ENCODE measurements at places on chromosomes 2 and 18.

GRCh38 chr2:104860451-104860790 lies 6.5 kb downstream of the POU3F3 start:
- DNase-seq = no peak

GRCh38 chr2:121074293-121074932 lies 210.6 kb downstream of the TFCP2L1 start:
- no peak for DNase-seq

DNA sequence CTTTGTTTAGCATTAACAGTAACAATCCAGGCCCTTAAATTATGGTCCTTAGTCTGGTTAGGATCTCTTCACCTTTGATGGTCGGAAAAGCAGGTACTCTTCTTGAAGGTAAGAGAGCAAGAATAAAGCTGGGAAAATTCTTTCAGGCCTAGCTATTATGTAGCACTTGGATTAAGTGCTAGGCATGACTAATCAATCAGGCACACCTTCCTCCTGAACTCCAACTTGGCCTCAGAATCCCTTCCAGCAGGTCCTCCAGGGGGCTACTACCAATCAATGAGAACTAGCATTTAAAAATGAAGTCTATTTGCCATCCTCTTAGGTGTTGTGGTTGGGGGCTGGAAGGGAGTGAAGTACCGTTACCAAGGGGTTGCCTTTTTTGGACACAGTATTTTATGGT lies 3.7 kb downstream of the SMYD1 start:
- no peak for DNase-seq

GRCh38 chr2:223460209-223460608 lies 142.0 kb downstream of the SCG2 start:
- no peak for DNase-seq

- no peak for DNase-seq
Observed at GRCh38 chr18:35610724-35611123, 29.2 kb downstream of the GALNT1 start.

DNA sequence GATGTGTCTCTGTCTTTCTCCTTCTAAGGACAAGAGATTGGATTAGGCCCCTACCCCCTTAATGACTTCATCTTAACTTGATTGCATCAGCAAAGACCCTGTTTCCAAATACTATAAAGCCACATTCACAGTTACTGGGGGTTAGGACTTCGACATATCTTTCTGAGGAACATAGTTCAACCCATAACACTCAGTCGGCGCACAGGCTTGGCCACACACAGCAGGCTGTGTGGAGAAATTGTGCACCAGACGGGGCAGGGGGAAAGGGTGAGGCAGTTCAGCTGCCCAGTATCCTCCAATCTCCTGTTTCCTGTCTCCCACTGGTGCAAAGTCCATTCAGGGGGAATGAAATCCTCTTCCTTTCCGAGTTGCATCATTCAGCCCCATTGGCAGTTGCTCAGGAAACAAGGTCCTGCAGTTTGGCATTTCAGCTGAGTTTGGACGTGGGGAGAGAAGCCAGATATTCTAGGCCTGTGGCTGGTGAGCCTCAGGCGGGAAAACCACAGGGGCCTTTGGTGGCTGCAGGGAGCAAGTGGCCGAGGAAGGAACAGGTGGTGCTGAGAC lies 9.4 kb upstream of the RAPGEF4 start:
- DNase-seq = no peak

- no peak for DNase-seq
Observed at GRCh38 chr2:240187989-240188590, 47.6 kb upstream of the OTOS start.

DNA sequence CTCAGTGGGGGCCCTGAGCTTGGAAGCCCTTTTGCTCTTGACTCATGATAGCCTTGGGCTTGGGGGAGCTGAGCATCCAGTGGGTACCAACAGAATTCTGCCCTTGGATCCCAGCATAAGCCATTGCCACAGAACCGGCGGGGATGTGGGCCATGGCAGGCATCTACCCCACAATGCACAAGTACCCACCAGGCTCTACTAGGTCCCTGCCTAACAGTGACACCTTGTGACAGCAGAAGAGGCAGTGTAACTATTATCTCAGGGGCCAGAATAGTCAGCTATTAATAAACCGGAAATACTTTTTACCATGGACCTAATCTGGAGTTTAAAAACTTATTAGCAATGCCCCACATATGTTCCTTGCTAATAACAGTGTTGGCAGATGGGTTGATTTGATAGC lies 397.2 kb downstream of the TMEM182 start:
- DNase-seq = no peak

DNA sequence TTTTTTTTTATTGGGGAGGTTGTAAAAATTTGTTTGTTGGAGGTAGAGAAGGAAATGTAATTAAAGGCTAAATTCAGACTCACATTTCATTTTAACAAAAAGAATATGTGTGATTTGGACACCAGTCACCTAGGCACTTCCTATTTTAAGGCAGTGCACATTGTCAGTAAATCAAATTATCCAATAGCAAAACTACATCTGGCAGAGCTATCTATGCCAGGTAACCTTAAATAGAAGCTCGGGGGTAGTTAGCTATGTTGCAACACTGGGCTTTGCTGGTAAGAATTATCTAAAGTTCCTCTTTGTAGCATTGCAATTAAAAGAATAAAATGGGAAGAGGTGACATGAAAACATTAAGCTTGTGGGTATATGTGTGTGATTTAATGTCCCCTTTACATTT lies 1064.4 kb upstream of the ZEB2 start:
- no peak for DNase-seq

- DNase-seq = no peak
Observed at GRCh38 chr18:75139226-75139911, 69.6 kb downstream of the PTGR3 start.

DNA sequence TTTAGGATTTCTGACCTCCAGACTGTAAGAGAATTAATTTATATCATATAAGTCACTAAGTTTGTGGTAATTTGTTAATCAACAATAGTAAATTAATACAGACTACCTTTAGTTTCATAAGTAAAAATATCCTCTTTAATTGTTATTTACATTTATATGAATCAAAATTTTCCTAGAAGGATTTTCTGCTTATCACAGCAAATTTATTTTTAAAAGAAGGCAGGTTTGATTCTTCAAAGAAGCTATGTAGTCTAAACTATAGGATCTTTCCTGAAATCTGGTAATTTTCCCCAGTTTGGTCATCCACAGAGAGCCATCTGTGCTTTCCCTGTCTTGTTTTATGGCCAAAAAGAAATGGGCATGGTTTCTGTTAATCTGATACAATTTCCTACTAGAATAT lies 13.1 kb upstream of the VRK2 start:
- DNase-seq = no peak

DNA sequence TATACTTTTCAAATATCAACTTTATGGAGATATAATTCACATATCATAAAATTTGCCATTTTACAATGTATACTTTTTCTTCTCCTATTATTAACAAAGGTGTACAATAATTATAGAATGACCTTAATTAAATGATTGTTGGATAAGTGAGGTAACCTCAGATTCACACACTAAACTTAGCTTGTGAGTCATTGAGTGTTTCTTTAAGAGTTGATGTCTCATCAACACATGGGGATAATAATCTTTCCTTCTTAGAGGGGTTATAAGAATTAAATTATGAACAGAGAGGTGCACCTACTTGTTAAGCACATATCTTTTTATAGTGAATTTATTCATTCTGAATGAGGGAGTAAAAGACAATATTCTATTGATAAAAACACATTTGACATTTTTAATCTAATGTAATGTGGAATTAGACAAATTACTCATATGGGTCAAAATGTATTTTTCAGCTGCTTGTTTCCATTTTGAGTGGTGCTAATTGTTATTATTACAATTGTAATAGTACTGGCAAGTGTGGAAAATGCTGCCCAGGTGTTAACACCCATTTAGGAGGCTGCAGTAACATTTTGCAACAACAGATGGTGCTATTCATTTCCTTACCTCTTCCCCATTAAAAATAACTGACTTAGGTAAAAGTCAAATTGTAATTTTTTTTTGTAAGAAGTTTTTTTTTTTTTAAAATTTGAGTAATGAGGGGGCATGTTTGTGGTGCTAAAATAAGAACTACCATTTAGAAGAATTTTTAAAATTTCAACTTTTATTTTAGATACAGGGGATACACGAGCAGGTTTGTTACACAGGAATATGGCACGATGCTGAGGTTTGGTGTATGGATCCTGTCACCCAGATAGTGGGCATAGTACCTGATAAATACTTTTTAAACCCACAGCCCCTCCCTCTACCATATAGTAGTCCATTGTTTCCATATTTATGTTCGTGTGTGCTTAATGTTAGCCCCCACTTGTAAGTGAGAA lies 32.1 kb upstream of the DYNAP start:
- no peak for DNase-seq

DNA sequence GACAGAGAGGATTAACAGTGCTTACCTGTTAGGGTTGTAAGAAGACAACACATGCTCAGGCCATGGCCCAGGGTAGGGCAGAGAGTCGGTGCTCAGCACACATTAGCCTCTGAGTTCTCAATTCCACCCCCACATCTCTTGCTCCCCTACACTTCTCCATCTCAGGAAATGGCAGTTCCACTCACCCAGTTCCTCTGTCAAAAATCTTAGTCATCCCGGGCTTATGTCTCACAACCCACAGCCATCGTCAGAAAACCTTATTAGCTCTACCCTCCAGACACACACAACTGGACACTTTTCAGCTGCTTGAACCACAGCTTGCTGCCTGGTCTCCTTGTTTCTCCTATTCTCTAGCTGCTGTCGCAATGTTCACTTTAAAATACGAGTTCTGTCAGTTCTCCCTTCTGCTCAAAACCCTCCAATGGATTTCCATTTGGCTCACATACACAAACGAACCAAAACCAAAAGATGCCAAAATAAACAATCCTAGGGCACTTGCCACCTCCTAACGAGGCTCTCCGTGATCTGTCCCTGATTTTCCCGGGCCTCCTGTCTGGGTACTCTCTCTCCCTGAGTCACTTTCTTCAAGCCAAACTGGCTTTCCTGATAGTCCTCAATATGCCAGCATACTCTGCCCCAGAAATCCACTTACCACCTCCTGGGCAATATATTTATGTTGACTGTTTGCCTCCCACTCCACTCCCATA lies 89.7 kb downstream of the KCTD1 start:
- no peak for DNase-seq

- DNase-seq = no peak
Observed at GRCh38 chr18:34867520-34867919, 157.4 kb downstream of the DTNA start.

- DNase-seq = no peak
Observed at GRCh38 chr2:176536439-176537133, 267.3 kb downstream of the MTX2 start.

GRCh38 chr2:25341753-25342371 lies at the start of gene DNMT3A:
DNMT3A (minus strand) TSS chr2:25341925; CDS start chr2:25313984, 27,941 bp downstream.
- DNase-seq = peak; percentile 55

DNA sequence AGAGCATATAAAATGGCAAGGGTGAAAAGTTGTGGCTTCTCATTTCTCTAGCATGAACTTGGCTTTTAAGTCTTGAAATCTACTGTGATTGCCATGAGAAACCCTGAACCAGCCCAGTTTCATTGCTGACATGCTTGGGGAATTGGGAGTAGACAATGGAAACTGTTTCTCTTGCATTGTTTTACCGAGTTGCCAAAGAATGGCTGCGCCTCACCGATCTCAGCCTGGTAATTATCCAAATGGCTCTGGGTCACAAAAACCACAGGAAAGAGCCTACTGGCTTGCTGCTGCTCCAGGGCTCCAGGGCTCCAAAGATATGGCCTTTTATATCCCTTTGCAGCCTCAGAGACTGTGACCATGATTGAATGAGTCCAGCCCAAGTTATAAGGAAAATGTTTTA lies 310.4 kb upstream of the NT5C1B start:
- no peak for DNase-seq

DNA sequence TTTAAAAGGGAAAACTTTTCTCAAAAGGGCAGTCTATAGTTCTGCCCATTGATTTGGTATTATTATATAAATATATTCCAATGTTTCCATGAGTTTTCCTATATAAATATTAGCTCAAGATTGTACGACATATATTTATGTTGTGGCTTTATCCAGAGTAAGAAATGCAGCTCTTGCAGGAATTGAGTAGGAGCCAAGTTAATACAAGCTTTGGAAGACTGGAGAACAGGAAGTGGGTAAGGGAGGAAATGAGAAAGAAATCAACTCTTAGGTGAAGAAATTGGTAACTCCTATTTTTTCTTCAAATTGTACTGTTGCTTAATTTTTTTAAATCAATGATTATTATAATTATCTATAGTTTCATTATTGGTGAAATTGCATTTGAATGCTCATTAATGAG lies 105.4 kb upstream of the FAM117B start:
- no peak for DNase-seq

DNA sequence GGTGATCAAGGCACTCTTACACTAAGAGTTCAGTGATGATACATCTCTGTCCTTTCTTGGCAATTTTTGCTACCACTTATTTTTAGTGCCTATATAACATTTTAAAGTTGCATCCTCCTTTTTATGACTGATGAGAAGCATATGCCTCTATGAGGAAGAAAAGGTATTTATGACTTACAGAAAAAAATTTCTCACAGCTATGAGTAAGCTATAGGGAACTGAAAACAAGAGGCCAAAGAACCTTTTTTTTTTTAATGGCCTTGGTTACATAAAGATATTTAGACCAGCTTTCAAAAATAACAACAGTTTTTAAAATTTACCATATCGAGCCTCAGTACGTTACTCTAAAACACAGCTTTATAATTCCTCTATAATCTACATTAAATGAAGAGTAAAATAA lies 21.3 kb downstream of the MBD5 start:
- DNase-seq = no peak

DNA sequence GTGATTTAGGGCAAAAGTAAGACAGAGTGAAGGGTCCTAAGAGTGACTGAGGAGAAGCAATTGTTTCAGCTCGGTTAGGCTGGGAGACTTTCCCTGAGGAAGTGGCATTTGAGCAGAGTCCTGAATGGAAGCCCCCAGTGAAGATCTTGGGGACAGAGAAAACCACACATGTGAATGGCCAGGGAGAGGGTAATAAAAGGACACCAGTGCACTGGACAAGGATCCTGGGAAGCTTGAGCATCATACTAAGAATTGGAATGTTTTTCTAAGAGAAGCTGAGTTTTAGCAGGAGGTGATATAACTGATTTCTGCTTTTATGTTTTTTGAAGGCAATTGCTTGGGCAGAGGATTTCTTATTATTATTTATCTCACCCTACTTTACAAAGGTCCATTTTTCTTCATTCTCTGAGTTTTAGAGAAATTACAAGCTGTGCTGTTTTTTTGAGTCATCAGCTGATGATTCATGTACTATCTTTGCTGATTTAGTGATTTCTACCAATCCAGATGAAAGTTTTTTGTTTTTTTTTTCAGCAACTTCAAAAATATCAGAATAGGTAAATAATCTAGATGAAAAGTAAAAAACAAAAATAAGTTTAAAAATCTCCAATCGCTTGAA lies 43.5 kb downstream of the MFSD6 start:
- DNase-seq = no peak

DNA sequence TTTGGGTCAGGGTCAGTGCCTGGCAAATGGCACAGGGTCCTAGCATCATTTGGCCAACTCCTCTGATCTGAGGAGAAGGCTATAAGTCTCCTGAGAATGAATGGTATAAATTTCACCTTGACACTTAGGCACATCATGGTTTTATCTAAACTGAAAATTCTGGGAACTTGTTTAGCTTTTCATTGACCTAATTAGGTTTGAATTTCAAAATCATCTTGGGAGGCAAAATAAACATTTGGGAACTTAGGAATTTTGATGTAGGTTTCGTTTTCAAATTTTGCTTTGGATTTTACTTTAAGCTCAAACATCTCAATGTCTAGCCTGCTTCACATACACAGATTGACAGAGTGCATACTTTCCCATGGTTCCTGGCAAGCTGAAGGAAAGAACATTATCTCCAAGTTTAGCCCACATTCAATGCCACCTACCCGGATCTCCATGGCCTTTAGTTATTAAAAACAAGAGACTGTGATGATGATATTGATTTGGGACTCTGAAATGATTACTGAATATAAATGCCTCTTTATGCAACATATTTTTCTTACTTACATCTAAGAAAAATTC lies 44.5 kb downstream of the MYOM1 start:
- DNase-seq = no peak

Measured in activated T-helper 1 cell treated with anti-CD3 and anti-CD28 coated beads, Interleukin-2, amount 50 U/mL, for 16 hours (primary cell).